Vagina (tissue), 2 donors: ENCODE measurements at places on chromosomes 16 and 17.

- DNase-seq = no peak
These were observed 2.2 kb downstream of the PIP4K2B start for GRCh38 chr17:38797158-38797490.

DNA sequence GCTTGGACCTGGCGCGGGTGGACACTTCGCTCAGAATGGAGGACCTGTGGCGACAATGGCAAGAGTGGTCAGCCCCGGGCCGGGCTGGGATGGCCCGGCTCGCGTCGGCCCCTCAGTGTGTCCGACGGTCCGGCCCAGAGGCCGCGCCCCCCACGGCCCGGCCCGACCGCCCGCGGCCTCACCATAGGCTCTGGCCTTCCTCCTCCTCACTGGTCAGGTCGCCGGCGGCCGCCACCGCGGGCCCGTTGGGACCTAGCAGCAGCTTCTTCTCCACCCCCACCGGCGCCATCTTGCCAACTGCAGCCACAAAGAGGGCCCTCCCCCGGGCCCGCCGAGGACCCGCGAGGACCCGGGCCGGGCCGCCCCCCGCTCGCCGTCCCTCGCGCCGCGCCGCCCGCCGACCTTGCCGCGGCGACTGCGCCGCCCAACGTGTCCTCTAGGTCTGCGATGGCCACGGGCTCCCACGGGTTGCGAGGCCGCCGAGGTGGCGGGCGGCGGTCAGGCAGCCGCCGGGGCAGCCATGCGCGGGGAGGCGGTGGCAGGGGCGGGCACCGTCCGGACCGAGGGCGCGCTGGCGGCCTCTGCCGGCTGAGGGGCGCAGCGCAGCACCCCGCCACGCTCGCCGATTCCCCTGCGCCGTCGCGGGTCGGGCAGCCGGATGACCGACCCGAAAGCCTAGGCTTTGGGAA lies at the start of gene DYNC1LI2:
Gene DYNC1LI2 (minus strand): TSS at position 307 of the 689 bp plus-strand sequence. CDS start 18 bp downstream, at position 289.
- DNase-seq = no peak

GRCh38 chr16:11245988-11246387 lies 10.0 kb downstream of the SOCS1 start:
- no peak for DNase-seq

- no peak for DNase-seq
These were observed 8.8 kb downstream of the JUP start for GRCh38 chr17:41777574-41778188.

DNA sequence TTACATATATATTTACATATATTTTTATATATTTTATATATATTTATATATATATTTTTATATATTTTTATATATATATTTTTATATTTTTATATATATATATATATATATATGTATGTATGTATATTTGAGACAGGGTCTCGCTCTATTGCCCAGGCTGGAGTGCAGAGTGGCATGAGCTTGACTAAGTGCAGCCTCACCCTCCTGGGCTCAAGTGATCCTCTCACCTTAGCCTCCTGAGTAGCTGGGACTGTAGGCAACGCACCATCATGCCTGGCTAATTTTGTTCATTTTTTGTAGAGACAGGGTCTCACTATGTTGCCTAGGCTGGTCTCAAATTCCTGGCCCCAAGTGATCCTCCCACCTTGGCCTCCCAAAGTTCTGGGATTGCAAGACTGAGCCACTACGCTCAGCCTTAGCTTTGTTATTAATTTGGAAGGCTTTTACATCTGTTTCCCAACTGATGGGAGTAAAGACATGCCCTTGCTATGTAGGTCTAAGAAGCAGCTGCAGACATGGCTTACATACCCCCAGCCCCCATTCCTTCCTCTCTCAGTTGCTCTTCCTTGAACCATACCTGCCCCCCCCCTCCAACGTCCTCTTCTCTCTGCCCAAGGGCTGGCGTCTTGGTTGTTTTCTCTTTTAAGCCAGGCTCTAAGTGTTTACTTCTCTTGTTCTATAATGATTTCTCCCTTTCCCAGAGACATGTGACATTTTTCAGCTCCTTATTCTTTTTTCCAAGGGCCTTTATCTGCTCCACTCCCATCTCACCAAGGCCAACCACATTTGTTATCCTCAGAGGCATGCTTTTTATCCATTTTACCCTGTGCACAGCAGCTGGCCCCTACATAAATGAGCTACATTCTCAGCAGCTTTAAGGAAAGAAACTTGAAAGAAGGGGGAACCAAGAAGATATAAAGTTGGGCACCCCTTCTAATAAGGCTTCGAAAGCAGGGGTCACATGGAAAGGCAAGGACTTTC lies 64.2 kb upstream of the ATF7IP2 start:
- DNase-seq = no peak

DNA sequence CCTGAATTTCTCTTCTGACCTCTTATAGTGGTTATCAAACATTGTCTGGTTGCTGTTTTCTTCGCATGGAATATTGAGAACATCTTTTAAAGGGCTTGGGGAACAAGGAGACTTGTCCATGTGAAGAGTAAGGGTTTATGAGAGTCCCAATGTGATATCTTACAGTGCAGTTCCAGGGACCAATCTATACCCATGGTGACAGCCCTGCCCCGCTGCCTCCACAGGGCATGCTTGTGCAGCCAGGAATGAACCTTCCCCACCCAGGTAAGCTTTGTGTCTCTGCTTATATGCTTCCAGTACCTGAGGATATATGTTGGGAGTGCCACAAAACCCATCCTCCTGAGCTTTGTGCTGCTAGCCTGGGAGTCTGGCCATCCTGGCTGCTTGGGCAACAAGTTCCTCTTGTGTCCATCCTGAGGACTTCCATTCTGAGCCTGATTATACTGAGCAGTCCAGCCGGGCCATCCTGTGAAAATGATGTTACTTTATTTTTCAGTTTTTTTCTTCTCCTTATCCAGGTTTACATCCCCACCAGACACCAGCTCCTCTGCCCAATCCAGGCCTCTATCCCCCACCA lies 9.5 kb upstream of the RAPGEFL1 start:
- DNase-seq = no peak

DNA sequence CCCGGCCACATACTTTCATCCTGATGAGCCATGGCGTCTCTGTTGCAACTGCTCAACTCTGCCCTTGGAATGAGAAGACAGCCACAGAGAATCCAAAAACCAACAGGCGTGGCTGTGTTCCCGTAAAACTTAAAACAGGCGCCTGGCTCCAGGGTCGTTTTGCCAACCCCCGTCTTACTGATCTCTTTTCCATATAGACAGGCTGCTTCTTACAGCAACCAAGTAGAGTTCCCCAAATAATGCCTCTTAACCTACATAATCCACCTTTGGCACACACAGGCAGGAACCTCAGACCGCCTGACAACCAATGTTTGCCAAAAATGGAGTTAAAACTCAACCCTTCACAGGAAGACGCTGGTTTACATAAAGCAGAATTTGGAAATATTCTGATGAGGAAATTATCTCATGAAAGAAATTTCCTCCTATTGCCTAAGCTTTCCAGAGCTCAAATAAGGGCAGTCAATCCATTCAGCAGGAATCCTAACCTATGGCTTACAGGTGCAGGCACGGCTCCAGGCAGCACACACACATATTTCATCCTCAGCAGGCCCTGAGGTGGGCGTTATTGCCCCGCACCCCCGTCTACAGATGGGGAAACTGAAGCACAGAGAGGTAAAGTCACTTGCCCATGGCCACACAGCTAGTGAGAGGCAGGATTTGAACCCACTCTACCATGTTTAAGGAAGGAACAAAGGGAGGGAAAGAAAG lies 35.8 kb downstream of the LITAF start:
- no peak for DNase-seq

GRCh38 chr17:79612468-79613194 lies 1.8 kb upstream of the RBFOX3 start:
- no peak for DNase-seq

DNA sequence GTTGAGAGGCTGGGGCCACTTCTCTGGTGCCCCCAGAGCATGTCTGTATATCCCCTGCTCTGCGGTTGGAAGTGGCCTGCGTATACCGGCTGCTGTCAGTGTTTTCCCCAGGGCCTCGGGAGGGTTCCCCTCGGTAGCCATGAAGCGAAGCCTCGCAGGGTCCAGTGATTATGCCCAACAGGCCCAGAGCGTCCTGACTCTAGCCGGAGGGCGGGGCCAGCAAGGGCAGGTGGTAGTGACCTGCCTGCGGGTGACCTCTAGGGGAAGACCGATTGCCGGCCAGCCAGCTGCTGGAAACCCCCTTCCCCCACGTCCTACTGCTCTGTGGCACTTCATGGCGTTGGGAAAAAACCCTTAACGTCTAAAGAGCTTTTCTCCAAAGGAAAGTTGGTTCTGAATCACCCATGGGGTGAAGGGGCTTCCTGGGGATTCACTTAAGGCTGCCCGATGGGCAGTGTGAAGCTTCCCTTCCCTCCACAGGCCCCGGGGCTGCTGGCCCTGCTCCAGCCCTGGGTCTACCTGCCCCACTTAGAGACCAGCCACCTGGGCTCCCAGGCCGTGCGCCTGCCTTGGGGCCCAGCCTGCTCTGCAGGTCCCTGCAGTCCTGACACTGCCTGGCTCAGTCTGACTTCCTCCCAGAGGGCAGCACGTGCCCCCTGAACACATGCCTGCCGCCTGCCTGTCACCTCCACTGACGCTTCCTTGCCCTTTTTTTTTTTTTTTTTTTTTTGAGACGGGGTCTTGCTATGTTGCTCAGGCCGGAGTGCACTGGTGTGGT lies 72.8 kb downstream of the SOCS1 start:
- DNase-seq = no peak

DNA sequence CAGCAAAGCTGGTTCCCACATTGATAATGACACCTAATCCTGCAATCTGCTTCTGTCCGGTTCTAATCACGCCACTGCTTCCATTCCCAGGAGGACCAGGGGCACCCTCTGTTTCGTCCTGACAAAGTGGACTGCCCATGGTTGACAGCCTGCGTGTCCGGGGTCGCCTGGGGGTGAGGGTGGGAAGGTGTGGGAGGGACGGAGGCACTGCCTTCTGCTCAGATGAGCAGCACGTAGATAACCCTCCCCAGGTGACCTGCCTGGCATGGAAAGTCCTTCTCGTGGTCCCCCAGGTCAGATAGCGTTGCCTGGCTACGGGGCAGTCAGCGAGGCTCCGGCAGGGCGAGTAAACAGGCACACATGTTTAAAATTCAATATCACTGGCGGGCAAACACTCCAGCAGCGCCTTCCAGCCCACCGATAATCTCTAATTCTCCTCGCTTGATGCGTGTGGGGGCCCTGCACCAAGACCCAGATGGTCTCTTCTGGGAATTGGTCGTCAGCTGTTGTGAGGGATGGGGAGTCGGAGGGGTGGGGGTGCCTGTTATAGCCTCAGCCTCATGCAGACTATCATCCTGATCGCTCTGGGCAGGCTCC lies 132.2 kb downstream of the RAP1GAP2 start:
- DNase-seq = no peak
